ENCODE measurements at places on chromosomes 1 and 21. TPM values are rescaled to one million over a fixed set of nuclear protein-coding genes. Genes with fewer than 3 reads are reported as not detected.

VSIG8 gene
- total RNA-seq = not detected

ERG gene
- 0.83 TPM for total RNA-seq

SLC6A9 gene
- total RNA-seq = 32.5 TPM

VHLL gene
- 0.50 TPM for total RNA-seq

UBL4B gene
- not detected for total RNA-seq

S100A12 gene
- not detected for total RNA-seq

SIM2 gene
- under 0.01 TPM for total RNA-seq

LCE1B gene
- not detected for total RNA-seq

NBPF26 gene
- 20.7 TPM for total RNA-seq

CRYAA gene
- not detected for total RNA-seq

MROH9 gene
- not detected for total RNA-seq

CELA3A gene
- total RNA-seq = not detected

S100A3 gene
- total RNA-seq = 3.5 TPM

RGS8 gene
- not detected for total RNA-seq

FGR gene
- total RNA-seq = 1.5 TPM

SLFNL1 gene
- 0.17 TPM for total RNA-seq

ZMYND12 gene
- not detected for total RNA-seq

FAM76A gene
- 20.8 TPM for total RNA-seq

FHAD1 gene
- total RNA-seq = 0.33 TPM

GBP6 gene
- total RNA-seq = 7.0 TPM

ZNF593OS gene
- not detected for total RNA-seq

RBBP5 gene
- total RNA-seq = 17.5 TPM

UBXN11 gene
- total RNA-seq = 6.2 TPM

AMY2A gene
- total RNA-seq = not detected

LCE1F gene
- 20.7 TPM for total RNA-seq

MRPL37 gene
- total RNA-seq = 90.9 TPM

UMODL1 gene
- total RNA-seq = under 0.01 TPM

FMOD gene
- total RNA-seq = not detected

RUNX3 gene
- total RNA-seq = 0.42 TPM

TMEM51 gene
- 16.2 TPM for total RNA-seq

C1orf210 gene
- total RNA-seq = 7.0 TPM

C1orf141 gene
- total RNA-seq = not detected

Data from mammary epithelial cell (primary cell).